ENCODE measurements at places on chromosomes 4 and X.

DNA sequence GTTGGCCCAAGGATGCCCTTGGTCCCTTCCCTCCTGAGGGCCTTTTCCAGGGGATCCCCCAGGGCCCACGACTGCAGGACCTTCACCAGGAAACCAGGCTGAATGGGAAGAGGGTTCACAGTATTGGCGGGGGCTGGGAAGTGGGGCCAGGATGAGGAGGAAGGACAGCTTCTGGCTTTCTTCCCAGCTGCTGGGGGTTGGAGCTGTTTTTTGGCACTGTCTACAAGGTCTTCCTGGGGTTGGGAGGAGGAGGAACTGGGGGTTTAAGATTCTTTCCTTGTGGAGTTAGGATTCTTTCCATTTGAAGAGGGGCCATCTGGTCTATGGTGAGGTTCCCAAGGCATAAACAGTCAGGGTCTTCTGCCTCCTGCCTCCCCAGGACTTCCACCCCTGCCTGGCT, 64.8 kb downstream of the KIF4A start:
- no peak for DNase-seq

DNA sequence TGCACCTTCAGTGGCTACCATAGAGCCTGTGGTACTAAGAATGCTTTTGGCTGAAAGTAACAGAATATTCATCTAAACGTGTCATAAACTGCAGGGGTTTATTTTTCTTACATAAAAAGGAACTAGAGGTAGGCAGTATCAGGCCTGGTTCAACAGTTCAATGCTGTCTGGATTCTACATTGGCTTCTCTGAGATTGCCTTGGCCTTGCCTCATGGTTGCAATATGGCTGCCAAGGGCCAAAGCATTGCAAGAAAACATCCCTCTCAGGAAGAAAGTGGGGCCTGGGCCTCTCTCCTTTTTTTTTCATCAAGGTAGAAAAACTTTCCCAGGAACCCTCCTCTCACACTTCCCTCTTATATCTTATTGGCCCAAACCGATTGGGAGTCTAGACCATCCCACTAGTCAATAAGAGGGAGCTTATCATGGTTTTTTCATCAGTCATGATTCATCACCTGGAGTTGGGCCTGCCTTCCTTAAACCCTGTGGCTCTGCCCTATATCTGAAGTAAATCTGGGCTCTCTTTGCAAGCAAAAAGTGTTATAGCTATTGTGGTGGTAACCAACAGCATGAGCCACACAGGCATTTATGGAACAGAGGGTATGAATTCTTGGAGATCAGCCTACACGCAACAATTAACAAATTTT, 1.8 kb upstream of the DOCK11 start:
- DNase-seq, result no peak

- no peak for DNase-seq
Measured at GRCh38 chrX:130086447-130087206, 23.7 kb downstream of the ELF4 start.

- no peak for DNase-seq
Measured at GRCh38 chr4:89256203-89256800, 51.3 kb downstream of the GPRIN3 start.

- no peak for DNase-seq
Measured at GRCh38 chr4:13514722-13515121, 29.6 kb downstream of the NKX3-2 start.

GRCh38 chr4:48212165-48212564, 57.5 kb downstream of the TEC start:
- no peak for DNase-seq

GRCh38 chr4:122803788-122804208, 22.8 kb upstream of the FGF2 start:
- DNase-seq, result peak; percentile 38

DNA sequence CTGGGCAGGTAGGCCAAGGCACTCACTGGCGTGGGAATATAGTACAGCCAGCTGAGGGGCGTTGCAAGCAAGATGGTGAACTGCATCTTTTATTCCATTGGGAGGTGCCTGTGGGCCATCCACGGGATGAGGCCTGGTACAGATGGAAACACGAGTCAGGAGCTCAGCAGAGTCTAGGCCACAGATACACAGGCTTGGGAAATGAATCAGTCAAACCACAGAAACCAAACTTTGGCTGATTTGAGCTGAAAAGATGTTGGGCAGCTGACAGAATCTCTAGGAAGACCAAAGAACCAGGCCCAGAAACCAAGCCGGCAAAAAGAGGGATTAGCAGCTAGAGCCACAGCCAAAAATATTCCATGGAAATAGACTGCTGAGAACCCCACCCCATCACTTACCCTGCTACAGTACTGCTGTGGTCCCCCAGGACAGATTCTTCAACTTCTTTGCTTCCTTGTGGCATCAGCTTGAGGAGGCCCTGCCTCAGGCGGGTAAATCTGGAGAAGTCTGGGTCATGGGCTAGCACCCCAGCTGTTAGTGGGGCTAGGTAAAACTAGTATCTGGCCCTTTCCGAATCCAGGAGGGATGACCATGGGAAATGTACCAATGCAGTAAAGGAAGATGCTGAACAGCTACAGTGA, 75.4 kb downstream of the TMEM131L start:
- no peak for DNase-seq

DNA sequence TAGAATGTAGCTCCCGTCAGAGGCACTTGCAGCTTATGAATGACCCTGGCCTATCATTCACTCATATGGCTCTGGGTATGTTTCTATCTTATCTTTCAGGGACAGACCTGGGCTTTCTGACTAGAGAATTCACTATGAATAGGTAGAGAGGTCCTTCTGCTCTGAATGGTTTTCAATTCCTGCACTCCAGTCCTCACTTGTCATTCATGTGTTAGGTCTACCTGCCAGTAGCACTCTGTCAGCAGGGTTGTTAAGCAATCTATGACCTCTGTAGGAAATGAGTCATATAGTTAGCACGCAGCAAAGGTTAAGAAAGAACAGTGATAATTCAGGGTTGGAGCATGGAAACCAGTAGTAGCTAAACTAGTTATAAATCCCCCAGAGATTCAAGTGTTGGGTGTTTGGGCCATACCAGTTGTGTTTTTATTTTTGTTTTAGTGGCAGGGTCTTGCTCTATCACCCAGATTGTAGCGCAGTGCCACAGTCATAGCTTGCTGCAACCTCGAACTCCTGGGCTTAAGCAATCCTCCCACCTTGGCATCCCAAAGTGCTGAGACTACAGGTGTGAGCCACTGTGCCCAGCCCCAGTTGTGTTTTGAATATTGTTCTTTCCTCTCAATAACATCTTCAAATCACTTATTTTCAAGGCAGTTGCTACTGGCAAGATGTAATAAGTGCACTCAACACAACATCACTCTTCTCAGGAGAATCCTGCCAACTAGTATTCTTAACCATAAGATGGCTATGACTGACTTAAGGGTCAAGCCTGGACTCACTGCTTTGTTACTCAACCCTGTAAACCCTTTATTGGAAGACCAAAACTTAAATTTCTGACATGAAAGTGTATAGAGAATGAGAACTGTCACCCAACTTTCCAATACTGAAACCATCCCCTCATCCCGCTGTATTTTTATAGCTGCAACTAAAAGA, 25.1 kb downstream of the ARL13A start:
- DNase-seq, result no peak

DNA sequence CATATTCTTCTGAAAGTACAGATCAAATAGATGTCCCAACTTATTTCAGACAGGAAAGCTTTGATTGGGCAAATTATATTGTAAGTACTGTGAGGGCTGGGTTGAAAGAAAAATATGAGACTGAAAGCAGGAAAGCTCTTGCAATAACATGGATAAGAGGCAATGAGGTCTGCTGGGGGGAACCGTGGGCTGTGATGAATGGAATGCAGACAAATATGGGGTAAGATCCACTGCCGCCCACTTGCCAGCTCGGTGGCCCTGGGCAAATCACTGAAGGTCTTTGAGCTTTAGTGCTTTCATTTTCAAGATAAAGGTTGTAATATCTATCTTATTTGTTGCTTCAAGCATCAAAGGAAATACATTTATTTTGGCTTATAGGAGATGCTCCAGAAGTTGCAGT, 51.0 kb downstream of the AGA start:
- DNase-seq, result no peak

DNA sequence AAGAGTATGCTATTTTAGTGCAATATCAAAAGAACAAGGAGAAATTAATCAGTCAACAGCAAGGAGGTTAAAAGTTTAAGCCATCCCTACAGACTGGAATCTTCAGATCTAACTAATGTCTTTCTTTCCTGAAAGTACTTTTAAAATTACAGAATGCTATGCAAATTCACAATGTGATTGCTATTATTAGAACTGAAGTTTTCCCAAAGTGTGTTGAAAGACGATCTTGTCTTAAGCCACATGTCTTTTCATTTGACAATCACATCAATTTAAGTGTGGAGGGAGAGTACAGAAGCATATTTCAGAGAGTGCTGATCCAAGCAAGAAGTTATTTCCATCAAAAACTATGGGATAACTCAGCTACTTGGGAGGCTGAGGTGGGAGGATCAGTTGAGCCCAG, 64.7 kb upstream of the TNIP3 start:
- no peak for DNase-seq

GRCh38 chr4:24303926-24304325, 280.4 kb downstream of the DHX15 start:
- DNase-seq, result no peak

DNA sequence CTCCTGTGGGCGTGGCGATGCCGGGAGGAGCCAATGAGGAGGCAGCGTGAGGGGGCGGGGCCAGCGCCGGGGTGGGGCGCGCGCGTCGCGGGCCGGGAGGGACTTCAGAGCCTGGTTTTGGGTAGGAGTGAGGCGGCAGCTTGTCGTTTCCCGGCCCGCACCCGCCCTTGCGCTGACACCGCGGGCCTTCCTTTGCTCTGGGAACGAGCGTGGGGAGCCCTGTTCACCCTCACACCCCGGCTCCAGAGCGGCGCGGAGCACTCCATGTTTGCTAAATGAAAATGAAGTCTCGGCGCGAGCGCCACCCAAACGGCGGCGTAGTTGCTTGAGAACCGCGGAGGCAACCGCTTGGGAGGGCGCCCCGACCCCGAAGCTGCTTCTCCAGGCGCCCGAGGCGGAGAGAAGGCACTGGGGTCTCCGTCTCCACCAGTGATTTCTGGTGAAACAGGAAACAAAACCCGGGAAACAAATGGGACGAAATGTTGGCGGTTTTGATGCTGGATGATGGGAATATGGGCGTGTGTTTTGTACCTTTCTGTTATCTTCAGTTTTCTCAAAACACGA, 497 bp upstream of the GRPEL1 start:
- DNase-seq, result peak; percentile 99

- no peak for DNase-seq
Measured at GRCh38 chrX:147699061-147699460, 212.7 kb upstream of the FMR1 start.

- DNase-seq, result no peak
Measured at GRCh38 chrX:18638398-18638797, 33.5 kb downstream of the RS1 start.

- no peak for DNase-seq
Measured at GRCh38 chrX:29466456-29466855, 748.9 kb upstream of the MAGEB2 start.

DNA sequence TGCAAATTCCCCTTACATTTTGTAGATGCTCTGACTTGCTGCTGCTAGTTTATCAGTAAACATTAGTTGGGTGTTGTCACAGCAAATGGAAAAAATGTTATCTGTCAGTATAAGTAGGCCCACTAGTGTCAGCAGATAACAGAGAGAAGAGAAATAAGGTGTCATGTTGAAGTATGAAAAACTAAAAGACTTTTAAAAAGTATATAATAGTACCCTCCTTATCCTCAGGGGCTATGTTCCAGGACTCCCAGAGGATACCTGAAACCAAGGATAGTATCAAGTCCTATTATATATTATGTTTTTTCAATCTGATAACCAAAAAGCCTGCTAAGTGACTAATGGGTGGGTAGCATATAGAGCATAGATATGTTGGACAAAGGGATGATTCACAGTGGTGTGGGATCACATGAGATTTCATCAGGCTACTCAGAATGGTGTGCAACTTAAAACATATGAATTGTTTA, 11.6 kb upstream of the BMP2K start:
- no peak for DNase-seq

- peak; percentile 42 for DNase-seq
Measured at GRCh38 chr4:6658597-6659075, 18.2 kb downstream of the MRFAP1 start.

- DNase-seq, result no peak
Measured at GRCh38 chrX:38616904-38617303, 55.6 kb downstream of the TSPAN7 start.

DNA sequence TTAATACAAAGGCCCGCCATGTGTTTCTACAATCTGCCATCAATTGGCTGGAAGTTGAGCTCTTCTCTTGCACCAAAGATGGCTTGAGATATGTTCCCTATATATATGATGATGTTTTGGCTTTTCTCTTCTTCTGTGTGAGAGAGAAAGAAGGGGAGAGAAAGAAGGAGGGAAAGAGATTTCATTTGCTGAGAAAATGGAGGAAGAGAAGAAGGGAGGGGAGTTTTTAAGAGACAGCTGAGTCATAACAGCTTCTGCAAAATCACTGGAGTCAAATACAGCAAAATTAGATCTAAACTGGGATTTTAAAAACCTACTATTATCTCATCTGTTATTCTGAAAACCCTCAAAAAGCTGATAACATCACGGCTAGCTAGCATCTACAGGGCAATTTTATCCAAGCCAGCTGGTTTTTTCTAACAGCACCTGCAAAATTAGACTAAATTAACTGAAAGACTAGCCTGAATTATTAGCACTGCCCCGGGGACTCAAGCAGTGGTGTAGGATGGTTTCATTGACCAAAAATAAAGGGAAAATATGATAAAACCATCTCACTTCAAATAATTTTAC, 647.6 kb upstream of the ACTRT1 start:
- DNase-seq, result no peak

- DNase-seq, result no peak
Measured at GRCh38 chrX:110394651-110395050, 36.0 kb downstream of the RTL9 start.

DNA sequence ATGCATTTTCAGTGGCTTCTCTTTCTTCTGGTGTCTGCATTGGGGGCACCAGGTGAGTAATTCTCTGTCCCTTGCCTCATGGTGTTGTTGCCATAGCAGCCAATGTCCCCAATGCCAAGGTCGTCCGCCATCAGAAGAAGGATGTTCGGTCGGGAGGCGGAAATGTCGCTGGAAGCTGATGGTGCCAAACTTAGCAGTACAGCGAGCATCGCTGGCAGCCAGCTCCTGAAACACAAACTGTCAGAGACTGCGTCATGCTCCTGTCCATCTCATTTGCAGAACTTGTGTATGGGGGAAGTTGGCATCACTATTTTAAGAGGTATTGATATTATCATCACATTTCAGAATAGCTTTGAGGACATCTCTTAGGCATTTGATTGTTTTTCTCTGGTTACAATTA, 29.1 kb upstream of the ARSD start:
- DNase-seq, result no peak

GRCh38 chrX:10622197-10622596, 1.8 kb upstream of the MID1 start:
- no peak for DNase-seq

DNA sequence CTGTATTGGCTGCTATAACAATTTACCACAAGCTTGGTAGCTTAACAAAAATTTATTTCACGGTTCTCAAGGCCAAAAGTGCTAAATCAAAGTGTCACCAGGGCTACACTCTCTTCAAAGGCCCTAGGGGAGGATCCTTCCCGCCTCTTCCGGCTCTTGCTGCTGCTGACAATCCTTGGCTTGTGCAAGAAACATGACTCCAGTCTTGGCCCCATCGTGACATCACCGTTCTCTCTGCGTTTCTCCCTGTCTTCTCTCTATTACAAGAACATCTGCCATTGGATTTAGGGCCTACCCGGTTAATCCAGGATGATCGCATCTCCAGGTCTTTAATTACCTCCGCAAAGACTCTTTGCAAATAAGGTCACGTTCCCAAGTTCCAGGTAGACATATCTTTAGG, 10.4 kb upstream of the CLCN4 start:
- no peak for DNase-seq

- DNase-seq, result no peak
Measured at GRCh38 chr4:110106931-110107296, 91.5 kb downstream of the ELOVL6 start.

All from endothelial cell (in vitro differentiated cells).